ENCODE measurements at places on chromosomes 7 and 10.
A peak's percentile ranks its signal among the peaks of the same experiment; 100 is the strongest.

- no peak for DNase-seq
Measured at GRCh38 chr7:32896564-32897347, 5.2 kb upstream of the KBTBD2 start.

GRCh38 chr7:103149808-103150180, 895 bp upstream of the NAPEPLD start:
- no peak for DNase-seq

DNA sequence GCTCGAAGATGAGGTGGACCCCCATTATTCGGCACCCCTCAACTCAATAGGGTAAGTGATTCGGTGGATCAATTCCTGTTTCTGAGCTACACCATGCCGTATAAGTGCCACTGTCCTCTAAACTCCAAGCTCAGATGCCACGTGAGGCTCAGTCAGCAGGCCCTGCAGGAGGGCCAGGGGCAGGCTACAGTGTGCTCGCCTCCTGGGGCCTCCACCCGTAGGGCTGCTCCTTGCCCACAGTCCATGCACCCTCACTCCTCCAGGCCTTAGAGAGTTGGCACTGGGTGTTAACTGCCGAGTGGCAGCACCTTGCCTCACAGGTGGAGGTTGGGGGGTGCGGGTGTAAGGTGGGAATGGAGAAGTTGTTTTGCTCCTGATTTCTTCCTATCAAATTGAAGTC, 12.1 kb downstream of the C10orf53 start:
- DNase-seq = no peak

DNA sequence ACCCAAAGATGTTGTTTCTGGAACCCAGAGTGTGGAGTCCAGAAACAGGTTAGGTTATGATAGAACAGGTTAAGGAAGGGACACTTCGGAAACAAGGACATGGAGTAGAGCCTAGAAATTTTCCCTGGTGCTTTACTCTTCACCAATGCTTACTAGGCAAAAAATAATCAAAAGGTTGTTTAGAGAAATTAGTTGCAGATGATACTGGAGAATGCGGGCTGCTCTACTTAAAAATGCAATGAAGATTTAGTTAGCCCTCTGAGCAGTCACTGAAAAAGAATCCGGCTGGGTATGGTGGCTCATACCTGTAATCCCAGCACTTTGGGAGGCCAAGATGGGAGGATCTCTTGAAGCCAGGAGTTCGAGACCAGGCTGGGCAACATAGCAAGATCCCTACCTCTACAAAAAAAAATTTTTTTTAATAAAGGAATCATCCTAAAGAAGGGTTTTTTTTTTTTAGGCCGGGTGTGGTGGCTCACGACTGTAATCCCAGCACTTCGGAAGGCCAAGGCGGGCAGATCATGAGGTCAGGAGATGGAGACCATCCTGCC, 3.3 kb upstream of the UBE2H start:
- DNase-seq = no peak

DNA sequence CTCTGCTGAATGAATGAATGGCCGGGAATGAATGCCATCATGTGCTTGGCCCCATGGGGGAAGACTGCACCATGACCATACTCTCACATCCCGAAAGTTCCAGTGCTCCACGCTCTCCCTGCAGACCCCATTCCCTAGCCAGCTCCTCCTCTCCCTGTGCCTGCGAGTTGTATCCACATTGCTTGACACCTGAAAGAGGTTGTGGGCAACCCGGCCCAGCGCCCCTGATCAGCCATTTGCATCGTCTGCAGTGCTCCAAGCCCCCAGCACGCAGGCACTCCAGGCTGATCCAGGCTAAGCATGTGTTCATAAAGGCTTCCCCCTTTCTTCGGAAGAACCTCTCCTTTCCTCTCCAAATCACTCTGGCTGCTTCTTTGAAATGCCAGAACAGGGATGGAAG, 354.4 kb upstream of the MKI67 start:
- DNase-seq = no peak

DNA sequence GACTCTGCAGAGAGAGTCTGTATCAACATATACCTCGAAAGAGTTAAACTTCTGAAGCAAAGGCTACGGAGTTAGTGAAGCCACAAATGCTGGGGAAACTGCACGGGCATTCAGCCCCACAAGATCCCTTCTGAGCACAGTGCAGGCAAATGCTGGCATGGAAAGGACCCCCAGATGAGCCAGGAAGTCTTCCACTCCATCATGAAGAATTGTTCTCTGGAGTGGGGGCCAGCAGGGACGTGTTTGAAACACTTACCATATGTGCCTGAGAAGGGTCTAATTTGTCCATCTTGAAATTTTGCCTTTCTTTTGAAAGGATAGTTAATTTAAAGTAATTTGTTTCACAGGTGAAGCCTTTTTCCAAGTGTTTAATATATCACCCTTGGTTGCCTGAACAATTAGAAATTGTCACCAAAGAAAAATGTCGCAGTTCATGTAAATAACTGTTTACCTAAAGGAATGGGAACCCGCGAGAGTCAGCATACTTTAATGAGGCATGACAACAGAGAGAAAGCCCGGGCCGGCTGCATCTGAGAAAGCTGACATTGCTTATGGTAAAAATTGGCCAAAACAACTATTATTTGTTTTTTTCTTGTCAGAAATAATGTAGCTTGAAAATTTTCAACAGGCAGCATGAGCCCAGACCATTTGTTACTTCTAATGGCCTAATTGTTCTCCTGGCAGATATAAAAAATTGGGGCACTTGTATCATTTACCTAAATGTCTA, 287.6 kb upstream of the MGMT start:
- DNase-seq = no peak

DNA sequence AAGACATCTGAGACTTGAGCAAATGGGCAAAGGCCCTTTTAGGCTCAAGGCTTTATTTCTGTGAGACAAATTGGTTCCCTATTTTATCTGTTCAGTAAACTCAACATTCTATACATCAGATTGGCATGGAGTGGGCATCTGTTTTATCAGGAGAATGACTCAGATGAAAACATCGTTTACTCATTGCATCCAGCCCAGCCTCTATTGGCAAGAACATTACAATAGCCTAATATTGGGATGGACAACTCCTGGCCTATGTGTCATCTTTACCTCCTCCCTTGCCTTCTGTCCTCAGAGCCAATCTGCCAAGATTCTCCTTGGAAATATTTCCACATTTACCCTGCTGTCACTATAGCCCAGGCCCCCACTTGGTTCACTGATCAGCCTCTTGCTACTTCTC, 5.5 kb upstream of the BLNK start:
- no peak for DNase-seq

- no peak for DNase-seq
Measured at GRCh38 chr7:155647734-155648133, 3.3 kb downstream of the RBM33 start.

GRCh38 chr10:114282526-114282925, 43.5 kb downstream of the VWA2 start:
- no peak for DNase-seq

GRCh38 chr10:129725890-129726631, 238.0 kb downstream of the EBF3 start:
- no peak for DNase-seq

DNA sequence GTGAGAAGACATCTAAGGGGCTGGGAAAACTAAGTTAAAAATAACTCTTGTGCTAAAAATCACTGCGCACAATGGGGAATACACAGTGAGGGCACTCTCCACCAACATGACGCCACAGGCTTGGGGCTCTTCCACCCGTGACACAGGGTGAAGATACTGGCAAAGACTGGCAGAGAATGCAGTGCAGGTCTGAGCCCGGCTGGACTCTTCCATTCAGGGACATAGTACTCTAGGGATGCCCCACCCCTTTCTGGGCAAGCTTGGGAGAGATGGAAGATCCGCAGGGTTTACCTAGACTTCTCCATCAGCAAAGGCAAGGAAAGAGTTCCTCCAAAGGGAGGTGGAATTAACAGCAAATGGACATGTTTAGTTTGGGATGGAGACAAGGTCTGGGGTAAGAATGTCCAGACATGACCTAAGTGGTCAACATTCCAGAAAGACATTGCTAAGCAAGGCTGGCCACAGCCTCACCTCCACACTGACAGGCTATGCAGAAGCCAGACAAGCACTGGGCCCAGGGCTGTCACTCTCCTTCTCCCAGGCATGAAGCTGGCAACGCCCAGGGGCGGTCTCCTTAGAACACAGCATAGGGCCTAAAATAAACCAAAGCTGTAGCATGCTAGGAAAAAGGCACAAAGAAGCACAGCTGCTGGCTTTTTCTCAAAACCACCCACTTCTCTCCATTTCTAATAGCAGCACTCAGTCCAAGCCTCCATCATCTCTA, 28.1 kb downstream of the XPNPEP1 start:
- DNase-seq = no peak

- DNase-seq = no peak
Measured at GRCh38 chr10:131147301-131147975, 164.1 kb downstream of the TCERG1L start.

DNA sequence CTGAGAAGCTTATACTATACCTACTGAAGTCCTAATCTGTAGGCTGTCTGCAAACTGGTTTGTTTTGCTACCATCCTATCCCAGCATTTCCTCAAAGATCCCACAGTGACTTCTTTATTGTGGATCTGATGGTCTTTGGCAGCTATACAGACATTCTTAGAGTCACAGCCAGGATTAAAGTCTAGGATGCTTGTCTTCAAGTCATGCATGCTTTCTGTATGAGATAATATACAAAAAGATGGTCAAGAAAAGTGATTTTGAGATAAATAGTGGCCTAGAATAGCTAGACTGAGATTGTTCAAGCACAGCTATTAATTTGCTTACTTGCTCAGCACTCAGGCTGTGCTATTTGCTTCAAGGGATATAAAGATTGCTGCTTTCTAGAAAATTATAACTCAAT, 454.4 kb downstream of the AUTS2 start:
- no peak for DNase-seq

GRCh38 chr10:38600696-38601095, 506.6 kb downstream of the ZNF37A start:
- no peak for DNase-seq

- DNase-seq = no peak
Measured at GRCh38 chr10:86583983-86584382, 62.4 kb upstream of the WAPL start.

GRCh38 chr7:107130487-107131220, 38.1 kb upstream of the HBP1 start:
- DNase-seq = no peak

DNA sequence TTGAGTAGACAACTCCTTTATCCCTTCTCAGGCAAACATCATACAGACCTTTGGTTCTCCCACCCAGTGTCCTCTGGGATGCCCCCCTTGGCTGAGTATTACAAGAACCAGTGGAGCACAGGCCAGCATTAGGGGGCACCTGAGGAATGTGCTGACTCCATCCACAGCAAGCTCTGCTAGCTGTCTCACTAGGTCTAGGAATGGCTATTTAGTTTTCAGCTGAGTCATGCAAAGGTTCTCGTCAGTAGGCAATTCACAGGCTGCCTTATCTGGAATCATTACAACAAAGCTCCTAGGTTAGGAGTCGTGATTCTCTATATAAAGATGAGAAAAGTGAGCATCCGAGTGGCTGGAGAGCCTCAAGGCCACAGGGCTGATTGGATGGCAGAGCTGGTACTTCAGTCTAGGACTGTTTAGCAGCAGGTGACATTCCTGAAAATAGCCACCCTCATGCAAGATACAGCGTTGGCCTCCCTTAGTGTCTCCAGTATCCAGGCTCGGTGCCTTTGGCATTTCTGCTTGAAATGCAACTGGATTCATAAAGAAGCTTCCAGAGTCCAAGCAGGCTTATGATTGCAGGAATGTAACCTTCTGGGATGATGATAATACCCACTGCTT, 75.8 kb downstream of the CDCA7L start:
- DNase-seq = no peak

DNA sequence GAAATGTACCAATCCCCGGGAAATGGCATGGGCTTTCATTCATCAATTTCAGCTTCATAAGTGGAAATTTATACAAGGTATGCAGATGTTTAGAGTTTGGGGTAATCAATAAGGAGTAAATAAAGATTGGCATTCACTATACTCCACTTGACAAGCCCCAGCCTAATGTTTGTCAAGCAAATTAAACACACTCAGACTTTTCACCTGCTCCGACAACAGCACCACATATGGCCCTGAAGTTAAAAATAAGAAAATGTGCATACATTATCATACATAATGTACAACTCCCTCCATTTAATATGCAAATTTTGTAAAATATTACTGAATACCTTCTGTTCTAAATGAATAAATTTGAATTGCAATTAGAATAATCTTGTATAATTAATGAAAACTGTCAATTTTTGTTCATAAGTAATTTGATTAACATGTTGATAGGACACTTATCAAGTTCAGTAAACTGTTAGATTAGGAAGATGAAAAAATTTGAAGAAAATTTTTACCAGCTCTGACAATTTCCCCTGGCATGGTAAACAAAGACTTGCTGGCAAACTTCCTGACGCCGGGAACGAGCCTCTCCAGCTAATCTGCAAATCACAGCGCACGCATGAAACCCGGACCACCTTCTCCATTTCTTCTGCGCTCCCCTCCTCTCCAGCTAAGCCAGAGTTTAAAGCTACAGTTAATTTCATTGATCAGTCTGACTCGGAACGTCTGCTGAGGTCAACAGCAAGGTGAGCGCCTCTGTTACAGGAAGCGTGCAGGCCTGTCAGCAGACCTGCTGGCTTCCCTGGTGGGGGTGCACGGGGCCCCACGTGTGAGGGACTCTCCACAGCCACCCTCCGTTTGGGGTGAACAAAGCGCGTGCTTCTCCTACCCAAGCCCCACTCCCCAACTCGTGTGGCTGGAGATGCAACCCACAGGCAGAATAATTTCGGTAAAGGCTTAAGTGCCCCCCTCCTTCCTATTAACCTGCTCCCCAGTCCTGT, 70.7 kb downstream of the EBF3 start:
- DNase-seq = no peak

DNA sequence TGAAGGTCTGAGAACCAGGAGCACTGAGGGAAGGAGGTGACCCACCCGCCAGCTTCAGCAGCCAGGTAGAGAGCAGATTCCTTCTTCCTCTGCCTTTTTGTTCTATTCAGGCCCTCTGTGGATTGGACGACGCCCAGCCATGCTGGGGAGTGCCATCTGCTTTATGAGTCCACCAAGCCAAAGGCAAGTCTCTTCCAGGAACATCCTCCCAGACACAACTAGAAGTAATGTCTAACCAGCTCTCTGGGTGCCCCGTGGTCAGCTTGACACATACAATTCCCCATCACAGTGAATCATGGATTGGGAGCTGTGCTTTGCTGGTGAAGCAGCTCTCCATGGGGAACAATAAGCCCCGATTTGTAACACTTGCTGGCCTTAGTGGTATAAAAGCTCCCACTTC, 125.2 kb downstream of the CCDC3 start:
- DNase-seq = no peak

GRCh38 chr10:29828440-29828894, 193.7 kb upstream of the SVIL start:
- no peak for DNase-seq

DNA sequence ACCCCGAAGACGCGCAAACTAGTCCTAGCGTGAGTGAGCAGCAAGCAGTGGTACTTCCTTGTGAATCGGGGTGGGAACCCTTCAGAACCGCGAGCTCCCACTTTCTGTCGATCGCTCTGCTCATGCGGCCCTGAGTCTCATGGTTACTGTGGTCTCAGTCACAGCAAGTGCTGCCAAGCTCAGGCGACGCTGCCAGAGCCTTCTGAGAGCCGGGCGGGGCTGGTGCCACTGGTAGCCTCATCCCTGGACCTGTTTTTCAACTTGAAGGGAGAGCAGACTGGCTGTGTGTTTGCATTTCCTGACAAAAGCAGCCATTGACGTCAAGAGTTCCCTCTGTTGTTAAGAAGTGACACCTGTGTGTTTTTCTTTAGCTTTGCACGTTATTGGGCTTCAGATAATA, 32.9 kb upstream of the BHLHA15 start:
- DNase-seq = no peak

- peak; percentile 21 for DNase-seq
Measured at GRCh38 chr10:124992462-124993344, 50.8 kb downstream of the ZRANB1 start.

- peak; percentile 56 for DNase-seq
Measured at GRCh38 chr10:43229208-43230061, 37.4 kb downstream of the RASGEF1A start.

Data from CD4-positive, alpha-beta T cell treated with Interleukin-12 subunit alpha and Interleukin-12 subunit beta, for 1 hour (primary cell).